ENCODE measurements at places on chromosomes 4 and X.

GRCh38 chr4:123524958-123525628 is 128.5 kb downstream of the SPRY1 start:
- no peak for DNase-seq

- DNase-seq: no peak
These were observed 206.1 kb downstream of the SLC39A8 start for GRCh38 chr4:102139132-102139573.

- DNase-seq: no peak
These were observed 42.4 kb downstream of the RAI2 start for GRCh38 chrX:17818726-17819125.

DNA sequence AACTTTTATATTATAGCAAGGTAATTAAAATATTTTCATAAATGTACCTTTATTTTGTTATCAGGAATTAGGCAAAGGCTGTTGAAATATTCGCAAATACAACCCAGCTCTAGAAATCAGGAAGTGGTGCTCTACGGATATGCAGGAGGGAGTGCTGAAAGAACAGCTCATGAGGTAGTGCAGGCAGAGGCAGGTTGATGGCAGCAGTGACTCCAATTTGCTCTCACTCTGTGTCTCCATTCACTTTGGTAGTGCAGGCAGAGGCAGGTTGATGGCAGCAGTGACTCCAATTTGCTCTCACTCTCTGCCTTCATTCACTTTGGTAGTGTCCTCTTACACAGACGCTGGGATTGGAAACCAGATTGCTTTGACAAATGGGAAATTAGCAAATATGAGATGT is 277.9 kb downstream of the TRIML1 start:
- no peak for DNase-seq

DNA sequence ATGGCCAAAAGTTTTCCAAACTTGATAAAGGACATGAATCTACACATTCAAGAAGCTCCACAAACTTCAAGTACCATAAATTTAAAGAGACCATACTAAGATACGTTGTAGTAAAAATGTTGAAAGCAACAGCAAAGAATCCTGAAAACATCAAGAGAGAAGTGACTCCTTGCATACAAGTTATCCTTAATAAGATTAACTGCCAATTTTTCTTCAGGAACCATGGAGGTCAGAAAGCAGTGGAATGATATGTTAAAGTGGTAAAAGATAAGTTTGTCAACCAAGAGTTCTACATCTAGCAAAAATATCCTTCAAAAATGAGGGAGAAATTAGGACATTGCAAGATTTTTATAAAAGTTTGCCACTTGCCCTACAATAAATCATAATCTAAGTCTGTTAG is 43.3 kb downstream of the BMP15 start:
- DNase-seq: no peak

- DNase-seq: no peak
These were observed 91.0 kb downstream of the MGST2 start for GRCh38 chr4:139756391-139757180.

DNA sequence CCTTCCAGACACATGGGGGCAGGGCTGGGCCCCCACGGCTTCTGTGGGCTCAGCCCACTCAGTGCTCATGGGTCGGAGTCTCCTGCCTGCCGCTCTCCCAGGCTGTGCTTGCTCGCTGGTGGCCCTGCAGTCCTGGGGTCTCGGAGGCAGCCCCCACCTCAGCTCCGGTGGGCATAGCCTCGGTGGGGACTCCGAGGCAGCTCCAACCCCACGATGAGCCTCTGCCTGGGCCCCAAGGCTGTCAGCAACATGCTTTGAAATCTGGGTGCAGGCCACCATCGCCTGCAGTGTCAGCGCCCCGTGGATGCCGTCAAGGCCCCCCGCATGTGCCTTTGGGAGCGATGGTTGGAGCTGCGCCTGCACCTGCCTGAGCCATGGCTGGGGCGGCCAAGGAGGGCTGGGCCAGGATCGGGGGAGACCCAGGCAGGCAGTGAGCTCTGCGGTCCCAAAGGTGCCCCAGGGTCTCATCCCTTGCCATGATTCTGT is 30.2 kb upstream of the SPON2 start:
- DNase-seq: no peak

DNA sequence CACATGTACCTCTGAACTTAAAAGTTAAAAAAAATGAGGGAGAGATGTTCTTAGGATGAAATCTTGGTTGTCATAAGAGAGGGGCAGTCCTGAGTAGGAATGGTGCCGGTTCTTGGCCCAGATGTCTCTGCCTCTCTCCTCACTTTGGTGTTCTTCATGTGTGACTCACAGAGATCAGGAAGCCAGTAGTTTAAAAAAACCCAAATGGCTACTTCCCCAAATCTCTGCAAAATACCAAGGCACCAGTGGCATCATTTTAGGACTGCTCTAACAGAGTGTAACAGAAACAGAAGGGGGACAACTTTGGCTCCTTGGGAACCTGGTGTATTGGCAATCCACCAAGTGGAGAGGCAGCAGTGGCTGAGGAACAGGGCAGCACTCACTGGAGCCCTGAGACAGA is 116.8 kb downstream of the SCD5 start:
- DNase-seq: no peak

DNA sequence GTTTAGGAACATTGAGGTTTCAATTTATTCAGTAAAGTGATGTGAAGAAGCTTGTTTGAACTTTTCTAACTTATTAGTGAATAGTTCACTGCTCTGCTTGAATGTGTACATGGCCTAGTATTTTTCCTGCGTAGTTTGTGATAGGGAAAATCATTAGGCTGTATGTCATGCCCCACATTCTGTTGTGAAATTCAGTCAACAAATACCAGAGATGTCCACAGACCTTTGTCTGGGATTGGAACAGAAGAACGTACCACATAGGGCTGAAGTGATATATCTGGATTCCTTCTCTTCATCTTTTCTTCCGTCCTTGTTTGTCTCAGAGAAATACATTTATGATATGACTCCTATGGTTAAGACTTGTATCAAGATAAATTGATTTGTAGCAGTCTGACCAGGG is 88.8 kb upstream of the PLS3 start:
- DNase-seq: no peak

- peak; percentile 13 for DNase-seq
These were observed 169.2 kb downstream of the AFAP1 start for GRCh38 chr4:7770224-7771050.

- DNase-seq: no peak
These were observed 34.0 kb downstream of the ZNF827 start for GRCh38 chr4:145904413-145905177.

- no peak for DNase-seq
These were observed 591 bp upstream of the TSPAN7 start for GRCh38 chrX:38560776-38561125.

DNA sequence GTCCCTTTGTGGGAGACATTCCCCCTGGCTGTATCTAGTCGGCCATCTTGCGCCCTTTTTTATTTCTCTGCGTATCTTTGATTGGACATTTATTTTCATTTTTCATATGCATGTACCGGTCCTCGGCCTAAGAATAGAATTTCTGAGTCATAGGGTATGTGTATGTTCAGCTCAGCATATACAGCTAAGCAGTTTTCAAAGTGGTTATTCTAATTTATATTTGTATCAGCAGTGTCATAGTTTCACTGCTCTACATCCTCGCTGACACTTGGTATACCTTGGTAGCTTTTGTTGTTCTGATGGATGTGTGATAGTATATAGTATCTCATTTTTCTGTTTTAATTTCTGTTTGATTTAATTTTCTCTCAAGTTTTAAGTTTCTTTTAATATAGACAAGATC is 38.7 kb downstream of the BEX3 start:
- DNase-seq: no peak

DNA sequence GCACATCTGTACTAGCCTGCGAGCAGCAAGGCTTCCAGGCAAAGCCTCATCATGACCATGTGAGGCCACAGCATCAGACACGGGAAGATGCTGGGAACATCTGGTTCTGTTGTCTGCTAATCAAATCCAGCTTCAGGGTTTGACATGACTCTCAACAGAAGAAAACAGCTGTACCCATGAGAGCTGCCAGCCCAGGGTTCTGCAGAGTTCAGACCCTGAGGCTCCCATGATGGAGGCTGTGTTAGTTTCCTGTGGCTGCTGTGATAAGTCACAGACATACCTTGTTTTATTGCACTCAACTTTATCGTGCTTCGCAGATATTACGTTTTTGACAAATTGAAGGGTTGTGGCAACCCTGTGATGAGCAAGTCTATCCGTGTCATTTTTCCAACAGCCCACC is 37.5 kb downstream of the JAKMIP1 start:
- no peak for DNase-seq

DNA sequence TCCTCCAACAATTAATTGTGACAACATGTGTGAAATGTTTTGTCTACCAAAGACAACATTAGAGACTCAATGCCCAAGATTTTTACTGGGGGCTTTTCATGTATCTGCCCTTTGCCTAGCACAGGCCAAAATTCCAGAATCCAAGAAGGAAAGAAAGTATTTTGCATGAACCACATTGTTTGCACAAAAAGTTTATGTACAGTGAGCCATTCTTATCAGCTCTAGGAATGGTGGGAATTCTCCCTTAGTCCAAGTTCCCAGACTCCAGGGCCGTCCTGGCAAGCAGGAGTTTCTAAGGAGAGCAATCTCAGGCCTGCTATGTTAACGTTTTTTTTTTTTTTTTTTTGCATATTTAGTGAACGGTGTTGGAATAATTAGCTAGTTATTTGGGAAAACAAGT is 21.6 kb downstream of the GPRASP1 start:
- DNase-seq: no peak

DNA sequence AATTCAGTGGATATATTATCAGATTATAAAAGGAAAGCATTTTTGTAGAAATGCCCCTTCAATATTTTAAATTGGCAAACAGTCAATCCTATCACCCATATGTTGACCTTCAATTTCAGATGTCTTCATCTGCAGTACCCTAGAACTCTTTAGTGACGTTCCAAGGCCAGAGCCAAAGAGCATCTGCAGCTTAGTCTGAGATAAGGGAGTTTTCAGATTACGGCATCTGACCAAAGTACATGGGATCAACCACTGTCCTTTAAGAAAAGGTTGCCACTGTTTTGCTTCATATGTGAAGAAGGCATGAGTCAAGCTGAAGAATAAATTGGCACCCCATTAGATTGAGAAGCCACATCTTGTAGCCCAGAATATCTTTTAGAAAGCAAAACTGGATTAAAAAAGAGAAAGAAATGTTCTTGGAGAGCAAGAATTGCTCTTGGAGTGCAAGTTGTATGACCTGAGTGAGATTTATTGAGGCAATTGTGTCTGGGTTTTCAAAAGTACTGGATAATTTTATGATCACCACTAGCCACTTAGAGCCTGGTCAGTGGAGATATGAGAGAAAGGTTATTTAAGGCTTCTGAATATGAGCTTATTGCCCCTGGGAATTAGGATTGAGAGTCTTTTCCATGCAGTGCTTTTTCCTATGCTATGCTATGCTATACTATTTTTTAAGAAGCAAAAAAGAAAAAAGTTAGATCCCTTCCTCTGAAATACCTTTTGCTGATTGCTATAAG is 251.9 kb upstream of the NR3C2 start:
- no peak for DNase-seq

DNA sequence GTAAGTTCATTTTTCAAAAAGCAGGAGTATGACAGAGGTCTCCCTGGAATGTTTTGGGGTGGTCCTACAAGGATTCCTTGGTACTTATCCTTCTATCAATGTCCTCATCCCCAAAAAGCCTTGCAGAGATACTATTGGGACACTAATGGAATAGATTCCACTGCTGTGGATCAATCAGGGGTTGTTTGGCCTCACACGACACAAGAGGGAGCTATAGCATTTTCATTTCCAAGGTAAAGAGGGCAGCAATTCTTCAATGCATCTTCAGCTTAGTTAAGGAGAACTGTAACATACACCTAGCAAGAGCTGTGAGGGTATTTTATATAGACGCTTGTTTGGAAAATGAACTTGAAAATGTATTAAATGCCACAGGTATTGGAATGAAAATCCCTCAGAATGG is 50.9 kb downstream of the USP26 start:
- no peak for DNase-seq

GRCh38 chrX:50801135-50801534 is 12.9 kb downstream of the SHROOM4 start:
- no peak for DNase-seq

- DNase-seq: no peak
These were observed 125.5 kb upstream of the MBNL3 start for GRCh38 chrX:132614297-132614696.

- no peak for DNase-seq
These were observed 21.1 kb downstream of the AIFM1 start for GRCh38 chrX:130144509-130144908.

- DNase-seq: no peak
These were observed 4.9 kb upstream of the HAUS7 start for GRCh38 chrX:153475271-153475670.

- DNase-seq: no peak
These were observed 77.1 kb upstream of the UCP1 start for GRCh38 chr4:140645614-140646412.

- DNase-seq: no peak
These were observed 1.7 kb downstream of the PPP1R3F start for GRCh38 chrX:49271341-49271740.

Measured in CD4-positive, alpha-beta T cell treated with Interleukin-12 subunit alpha and Interleukin-12 subunit beta, for 1 hour (primary cell).